ENCODE measurements at places on chromosomes 2 and 18.

GRCh38 chr2:66570471-66570870 is 135.5 kb downstream of the MEIS1 start:
- no peak for DNase-seq

GRCh38 chr2:77391119-77391518 is 131.1 kb downstream of the LRRTM4 start:
- no peak for DNase-seq

DNA sequence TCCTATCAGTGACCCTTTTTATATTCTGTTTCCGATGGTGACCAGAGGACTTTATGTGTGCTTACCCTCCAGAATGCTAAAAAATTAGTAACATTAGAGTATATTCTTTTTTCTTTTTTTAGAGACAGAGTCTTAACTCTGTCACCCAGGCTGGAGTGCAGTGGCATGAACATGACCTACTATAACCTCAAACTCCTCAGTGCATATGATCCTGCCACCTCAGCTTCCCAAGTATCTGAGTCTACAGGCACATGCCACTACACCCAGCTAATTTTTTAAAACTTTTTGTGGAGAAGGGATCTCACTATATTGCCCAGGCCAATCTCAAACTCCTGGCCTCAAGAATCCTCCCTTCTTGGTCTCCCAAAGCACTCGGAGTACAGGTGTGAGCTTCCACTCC is 74.6 kb downstream of the MALT1 start:
- no peak for DNase-seq

DNA sequence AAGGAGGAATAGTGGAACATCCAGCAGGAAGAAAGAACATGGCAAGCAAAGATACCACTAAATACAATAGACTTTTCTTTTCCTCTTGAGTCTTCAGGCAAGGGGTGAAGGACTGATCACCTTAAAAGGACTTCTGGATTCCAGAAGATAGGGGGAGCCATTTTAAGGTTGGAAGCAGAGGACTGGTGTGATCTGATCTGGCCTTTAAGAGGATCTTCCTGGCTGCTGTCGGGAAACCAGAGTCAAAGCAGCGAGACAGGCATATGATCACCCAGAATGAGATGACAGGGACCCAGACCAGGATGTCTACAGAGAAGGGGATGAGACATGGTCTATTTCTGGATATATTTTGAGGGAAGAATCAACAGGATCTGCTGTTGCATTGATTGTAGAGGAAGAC is 558.0 kb downstream of the STK39 start:
- no peak for DNase-seq

GRCh38 chr2:237633061-237633561 is 5.7 kb downstream of the LRRFIP1 start:
- no peak for DNase-seq

GRCh38 chr2:16044946-16045456 is 104.7 kb downstream of the MYCN start:
- DNase-seq: no peak

DNA sequence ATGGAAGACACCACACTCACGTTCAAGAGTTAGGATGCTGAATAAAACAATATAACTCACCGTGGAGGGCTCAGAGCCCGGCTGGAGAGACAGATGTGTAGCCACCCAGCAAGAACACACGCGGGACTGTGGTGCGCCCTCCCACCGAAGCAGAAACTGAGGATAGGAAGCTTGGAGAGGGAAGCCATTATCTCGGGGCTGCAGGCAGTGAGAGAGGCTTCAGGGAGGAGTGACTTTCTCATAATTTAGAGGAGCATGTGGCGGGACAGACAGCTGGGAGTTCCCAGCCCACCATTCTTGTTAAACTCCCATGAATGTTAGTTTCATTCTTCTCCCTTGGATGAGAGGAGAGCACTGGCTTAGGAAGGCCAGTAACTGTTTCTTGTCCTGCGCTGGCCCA is 96.4 kb downstream of the MAPRE2 start:
- DNase-seq: no peak

GRCh38 chr2:136029149-136029548 is 43.7 kb upstream of the DARS1 start:
- DNase-seq: no peak

DNA sequence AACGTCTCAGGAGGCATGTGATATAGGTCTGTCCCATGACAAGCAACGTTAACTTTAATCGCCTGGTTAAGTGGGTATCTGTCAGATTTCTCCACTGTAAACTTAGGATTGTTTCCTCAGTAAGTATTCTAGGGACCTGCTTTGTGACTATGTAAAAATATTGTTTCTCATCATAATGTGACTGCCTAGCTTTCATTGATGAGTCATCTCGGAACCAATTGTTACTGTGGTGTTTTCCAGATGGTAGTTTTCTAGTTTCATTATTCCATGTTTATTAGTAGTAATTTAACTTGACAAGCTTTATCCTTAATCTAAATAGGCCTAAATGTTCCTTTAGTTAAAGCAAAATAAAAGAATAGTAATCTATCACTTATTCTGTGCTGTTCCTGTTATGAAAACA is 28.2 kb upstream of the GATA6 start:
- no peak for DNase-seq

GRCh38 chr2:101846973-101847372 is 144.8 kb upstream of the IL1R2 start:
- DNase-seq: no peak

GRCh38 chr2:111176867-111177266 is 56.2 kb downstream of the BCL2L11 start:
- no peak for DNase-seq

DNA sequence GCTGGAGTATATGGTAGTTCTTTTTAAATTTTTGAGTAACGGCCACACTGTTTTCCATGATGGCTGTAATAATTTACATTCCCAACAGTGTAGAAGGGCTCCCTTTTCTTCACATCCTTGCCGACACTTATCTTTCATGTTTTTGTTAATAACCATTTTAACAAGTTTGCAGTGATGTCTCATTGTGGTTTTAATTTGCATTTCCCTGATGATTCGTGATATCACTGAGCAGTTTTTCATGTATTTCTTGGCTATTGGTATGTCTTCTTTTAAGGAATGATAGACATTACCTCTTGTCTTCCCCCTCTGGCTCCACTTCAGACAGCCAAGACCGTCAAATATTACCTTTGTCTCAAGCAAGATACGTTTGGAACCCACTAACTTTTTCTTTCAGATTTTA is 371.1 kb upstream of the NRP2 start:
- DNase-seq: no peak

GRCh38 chr2:25557179-25558036 is 116.0 kb downstream of the DTNB start:
- no peak for DNase-seq

GRCh38 chr2:204026294-204026693 is 89.7 kb downstream of the ICOS start:
- no peak for DNase-seq

GRCh38 chr2:216985658-216986141 is 125.8 kb upstream of the TNP1 start:
- peak; percentile 83 for DNase-seq

GRCh38 chr2:81835321-81836000 is 1530.9 kb upstream of the LRRTM1 start:
- no peak for DNase-seq

- no peak for DNase-seq
These were observed 516.9 kb downstream of the ARHGAP15 start for GRCh38 chr2:143645921-143646645.

DNA sequence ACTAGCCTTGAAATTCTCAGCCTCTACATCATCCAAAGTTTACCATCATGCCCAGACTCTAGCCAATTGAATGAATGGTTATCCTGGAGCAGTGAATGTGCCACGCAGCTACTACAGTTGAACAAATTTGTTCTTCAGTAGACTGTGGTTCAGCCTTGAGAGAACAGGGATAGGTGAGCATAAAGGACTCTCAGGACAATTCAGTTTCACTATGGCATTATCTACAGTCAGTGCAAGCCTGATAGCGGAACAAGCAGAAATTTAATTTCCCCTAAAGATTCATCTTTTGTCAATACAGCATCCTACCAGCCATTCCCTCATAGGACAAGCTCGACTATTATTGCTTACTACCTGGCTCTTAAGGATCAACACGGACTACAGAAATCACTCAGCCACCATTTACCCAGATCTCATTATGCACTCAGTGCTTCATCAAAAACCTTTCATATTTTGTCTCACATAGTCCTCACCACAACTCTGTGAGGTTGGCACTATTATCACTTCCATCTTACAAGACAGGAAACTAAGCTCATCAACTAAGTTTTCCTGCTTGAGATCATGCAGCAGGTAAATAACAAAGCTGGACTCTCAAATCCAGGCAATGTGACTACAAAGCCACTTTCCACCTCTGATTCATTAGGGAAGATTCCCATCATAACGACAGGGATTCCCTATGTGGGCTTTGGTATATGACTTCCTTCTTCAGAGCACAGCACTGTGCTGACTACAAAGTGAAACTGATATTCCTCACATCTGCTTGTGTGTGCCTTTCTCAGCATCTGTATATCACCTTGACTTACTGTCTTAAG is 181.5 kb upstream of the ACVR2A start:
- DNase-seq: no peak

GRCh38 chr18:67476585-67476984 is 39.9 kb downstream of the DSEL start:
- DNase-seq: no peak

DNA sequence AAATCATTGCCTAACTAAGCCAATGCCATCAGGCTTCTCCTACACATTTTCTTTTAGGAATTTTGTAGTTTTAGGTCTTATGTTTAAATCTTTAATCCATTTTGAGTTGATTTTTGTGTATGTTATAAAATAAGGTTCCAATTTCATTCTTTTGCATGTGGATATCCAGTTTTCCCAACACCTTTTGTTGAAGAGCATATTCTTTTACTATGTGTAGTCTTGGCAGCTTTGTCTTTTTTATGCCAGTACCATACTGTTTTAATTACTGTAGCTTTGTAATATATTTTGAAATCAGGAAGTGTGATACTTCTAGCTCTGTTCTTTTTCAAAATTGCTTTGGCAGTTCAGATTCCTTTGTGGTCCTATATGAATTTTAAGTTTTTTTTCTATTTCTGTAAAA is 11.0 kb downstream of the FASTKD2 start:
- no peak for DNase-seq

GRCh38 chr2:241358470-241358869 is 2.4 kb downstream of the FARP2 start:
- no peak for DNase-seq

GRCh38 chr2:241376808-241377207 is 20.7 kb downstream of the FARP2 start:
- DNase-seq: no peak

GRCh38 chr18:3380384-3380961 is 69.5 kb upstream of the TGIF1 start:
- no peak for DNase-seq

GRCh38 chr2:16060125-16060935 is 120.0 kb downstream of the MYCN start:
- no peak for DNase-seq

DNA sequence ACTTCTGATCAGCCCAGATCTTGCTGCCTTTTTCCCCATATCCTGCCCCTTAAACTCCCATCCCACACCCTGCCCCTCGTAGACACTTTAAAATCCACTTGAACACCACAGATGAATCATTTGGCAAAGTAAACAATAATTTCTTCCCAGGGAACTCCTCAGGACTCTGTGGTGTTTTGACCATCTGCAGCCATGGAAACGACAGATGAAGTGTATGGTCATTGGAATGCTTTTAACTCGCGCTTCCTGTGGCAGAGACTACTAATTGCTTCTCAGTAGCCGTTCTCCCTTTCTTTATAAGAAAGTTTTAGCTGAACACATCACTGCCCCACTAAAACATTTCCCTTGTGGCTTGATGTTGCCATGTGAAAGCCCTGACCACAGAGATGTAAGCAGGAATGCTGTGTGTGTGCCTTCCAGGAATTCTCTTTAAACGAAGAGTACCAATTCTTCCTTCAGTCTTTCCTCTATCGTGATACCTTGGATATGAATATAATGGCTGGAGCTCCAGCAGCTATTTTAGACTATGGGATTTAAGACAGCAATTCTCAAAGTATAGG is 92.7 kb upstream of the PARD3B start:
- DNase-seq: peak; percentile 21

- DNase-seq: no peak
These were observed 26.3 kb upstream of the EPG5 start for GRCh38 chr18:45993438-45993837.

DNA sequence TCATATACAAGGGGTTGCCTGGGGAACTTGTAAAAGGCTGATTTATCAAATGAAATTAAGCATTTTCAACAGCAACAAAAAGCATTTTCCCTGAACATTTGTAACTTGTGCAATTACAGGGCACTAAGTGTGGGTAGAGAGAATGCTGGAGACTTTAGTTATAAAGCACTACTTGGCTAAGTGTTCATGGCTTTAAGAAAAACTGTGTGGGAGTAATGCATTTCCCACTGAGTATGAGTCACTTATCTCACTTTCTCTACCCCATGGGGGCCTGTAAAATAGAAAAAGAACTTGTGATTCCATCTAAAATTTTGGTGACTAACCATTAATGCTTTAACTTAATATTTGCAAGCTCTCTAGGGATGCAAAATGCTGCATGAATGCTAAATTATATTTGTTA is 193.4 kb downstream of the CCDC102B start:
- DNase-seq: no peak

DNA sequence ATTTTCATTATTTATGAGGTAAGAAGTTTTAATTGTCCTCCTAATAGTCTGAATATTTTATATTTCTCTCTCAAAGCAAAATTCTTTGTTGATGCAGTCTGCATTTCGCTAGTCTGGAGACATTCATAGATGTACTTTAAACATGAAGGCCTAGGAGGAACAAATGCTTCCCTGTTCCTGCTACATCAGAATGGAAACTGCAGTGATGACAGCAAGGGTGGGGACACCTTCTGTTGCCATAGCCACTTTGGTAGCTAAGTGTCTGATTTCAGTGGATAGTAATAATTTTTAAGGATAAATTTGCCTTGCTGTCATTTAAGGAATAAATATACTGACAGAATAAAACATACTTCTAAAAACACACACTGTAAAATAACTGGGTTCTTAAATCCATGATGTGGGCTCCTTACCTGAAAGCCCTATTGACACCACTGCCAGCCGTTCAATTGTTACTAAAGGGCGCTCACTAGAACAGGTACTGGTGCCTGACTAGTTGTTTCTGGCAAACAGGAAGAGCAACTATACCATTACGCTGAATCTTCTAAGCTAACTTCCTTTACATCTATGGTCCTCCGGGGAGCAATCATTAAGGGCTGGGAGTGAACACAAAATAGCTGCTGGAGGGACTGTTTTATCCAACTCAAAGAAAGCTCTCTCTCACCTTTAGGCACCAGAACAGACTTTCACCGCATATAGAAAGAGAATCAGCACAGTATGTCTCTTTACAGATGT is 88.2 kb downstream of the TMEM131 start:
- no peak for DNase-seq

GRCh38 chr2:96259497-96259921 is 6.3 kb downstream of the TMEM127 start:
- no peak for DNase-seq

Measured in NCI-H1105 (cell line).